GM12878 (cell line): ENCODE measurements at places on chromosomes 6 and 20. TPM values are rescaled to one million over a fixed set of nuclear protein-coding genes. Genes with fewer than 3 reads are reported as not detected.

PTGIS gene
- 0.10 and 0.13 TPM in 2 replicates for total RNA-seq

TREML4 gene
- total RNA-seq = not detected in 2 replicates

SIRPD gene
- 0.51 and 1.1 TPM in 2 replicates for total RNA-seq

THBS2 gene
- 0.05 and 0.10 TPM in 2 replicates for total RNA-seq

WFDC11 gene
- not detected in 2 replicates for total RNA-seq

NOX3 gene
- not detected in 2 replicates for total RNA-seq

BNIP5 gene
- total RNA-seq = 0.08 and 0.13 TPM in 2 replicates

RIPPLY2 gene
- 0.77 TPM in 1 of 2 replicates, not detected in the other for total RNA-seq

CDH4 gene
- not detected in 2 replicates for total RNA-seq

GPRC6A gene
- not detected in 2 replicates for total RNA-seq

RNF217 gene
- total RNA-seq = 0.05 and 0.37 TPM in 2 replicates

SOX18 gene
- 5.6 TPM in 2 replicates for total RNA-seq

LAMP5 gene
- 0.29 and 0.54 TPM in 2 replicates for total RNA-seq

SYNJ2 gene
- total RNA-seq = 0.51 and 0.87 TPM in 2 replicates

UBE2J1 gene
- total RNA-seq = 84.3 and 85.9 TPM in 2 replicates

OTOR gene
- not detected in 2 replicates for total RNA-seq

C20orf204 gene
- 49.1 and 56.0 TPM in 2 replicates for total RNA-seq

CDKAL1 gene
- 16.8 and 18.5 TPM in 2 replicates for total RNA-seq

ANKS1A gene
- 6.3 and 7.0 TPM in 2 replicates for total RNA-seq

NKX2-4 gene
- not detected in 2 replicates for total RNA-seq

PRKN gene
- total RNA-seq = not detected in 2 replicates

BHLHE23 gene
- total RNA-seq = 0.33 TPM in 1 of 2 replicates, not detected in the other

PGBD1 gene
- 3.0 and 3.7 TPM in 2 replicates for total RNA-seq

PTPRT gene
- 0.03 TPM in 1 of 2 replicates, not detected in the other for total RNA-seq

BMP5 gene
- not detected in 2 replicates for total RNA-seq

C20orf202 gene
- not detected in 2 replicates for total RNA-seq

HEY2 gene
- 0.08 and 0.11 TPM in 2 replicates for total RNA-seq

PRDM13 gene
- total RNA-seq = 0.15 TPM in 1 of 2 replicates, not detected in the other

FAM184A gene
- total RNA-seq = 0.19 TPM in 1 of 2 replicates, not detected in the other

DOK5 gene
- total RNA-seq = not detected in 2 replicates

ELOVL2 gene
- not detected in 2 replicates for total RNA-seq

KCNQ5 gene
- total RNA-seq = 4.1 and 5.0 TPM in 2 replicates

PSORS1C1 gene
- 0.64 TPM in 1 of 2 replicates, not detected in the other for total RNA-seq

CDSN gene
- total RNA-seq = not detected in 2 replicates

SLC22A16 gene
- total RNA-seq = not detected in 2 replicates

SPO11 gene
- not detected in 2 replicates for total RNA-seq

BMP7 gene
- 0.05 and 0.51 TPM in 2 replicates for total RNA-seq

SLC25A27 gene
- not detected in 2 replicates for total RNA-seq

STK35 gene
- total RNA-seq = 18.9 and 19.4 TPM in 2 replicates

HLA-DMB gene
- 106 and 114 TPM in 2 replicates for total RNA-seq

CAP2 gene
- total RNA-seq = 0.15 TPM in 1 of 2 replicates, not detected in the other

RGS17 gene
- not detected in 2 replicates for total RNA-seq

WFDC10B gene
- total RNA-seq = not detected in 2 replicates

RAB44 gene
- 0.05 TPM in 1 of 2 replicates, not detected in the other for total RNA-seq

SLC32A1 gene
- not detected in 2 replicates for total RNA-seq

TRAPPC3L gene
- not detected in 2 replicates for total RNA-seq

LAMA2 gene
- 0.26 and 0.69 TPM in 2 replicates for total RNA-seq

OPN5 gene
- not detected in 2 replicates for total RNA-seq
